ENCODE measurements at places on chromosomes 2 and 18.

DNA sequence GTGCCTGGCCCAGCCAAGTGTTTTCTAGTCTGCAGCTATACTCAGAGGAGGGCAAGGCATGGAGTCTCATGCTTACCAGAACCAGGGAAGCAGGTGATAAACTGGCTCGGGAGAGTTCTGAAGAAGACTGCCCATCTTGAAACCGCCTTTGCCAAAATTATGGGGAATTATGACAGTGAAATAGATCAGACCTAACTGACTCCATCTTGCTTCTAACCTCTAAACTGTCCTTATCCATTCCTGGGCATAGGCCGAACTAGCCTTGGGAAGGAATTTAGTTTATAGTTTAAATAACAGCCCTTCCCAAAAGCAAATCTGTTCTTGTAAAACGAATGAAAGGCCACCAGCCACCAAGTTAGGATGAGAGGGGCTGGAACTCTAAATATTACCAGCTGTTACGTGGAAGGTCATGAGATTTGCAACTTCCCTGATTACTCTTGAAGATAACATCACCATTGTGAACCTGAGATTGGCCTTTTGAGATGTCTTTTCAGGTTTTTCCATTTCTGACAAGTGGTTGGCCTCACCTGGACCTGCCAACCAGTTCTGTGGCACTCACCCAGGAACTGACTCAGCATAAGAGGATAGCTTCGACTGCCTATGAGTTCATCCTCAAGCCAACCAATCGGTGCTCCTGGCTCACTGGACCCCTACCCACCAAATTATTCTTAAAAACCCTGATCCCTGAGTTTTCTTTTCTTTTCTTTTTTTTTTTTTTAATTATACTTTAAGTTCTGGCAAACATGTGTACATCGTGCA lies 23.4 kb downstream of the CHCHD5 start:
- DNase-seq, result no peak

DNA sequence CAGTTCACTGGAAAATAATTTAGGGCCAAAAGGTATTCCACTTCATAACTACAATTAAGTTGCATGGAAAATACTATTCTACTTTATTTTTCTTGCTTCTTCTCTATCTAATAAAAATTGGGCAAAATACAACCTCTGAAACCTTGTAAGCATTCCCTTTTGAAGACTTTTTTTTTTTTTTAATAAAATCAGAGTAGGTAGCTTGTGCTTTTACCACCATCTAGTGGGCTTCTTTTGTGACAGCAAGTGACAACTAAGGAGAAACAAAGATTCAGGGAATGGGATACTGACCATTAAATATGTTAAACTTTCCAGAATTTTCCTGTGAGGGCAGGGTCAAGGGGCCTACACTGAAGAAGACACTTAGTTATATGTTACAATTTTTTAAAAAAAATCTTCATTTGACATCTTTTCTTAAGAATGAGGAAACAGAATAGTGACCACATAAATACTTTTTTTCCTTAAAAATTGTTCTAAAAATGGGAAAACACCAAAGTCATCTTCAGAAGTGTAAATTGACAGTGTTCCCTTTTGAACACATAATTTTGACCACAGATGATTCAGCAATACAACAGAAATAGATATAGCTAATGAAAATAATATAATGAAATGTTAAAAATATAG lies 1183.2 kb upstream of the ACVR2A start:
- DNase-seq, result no peak

DNA sequence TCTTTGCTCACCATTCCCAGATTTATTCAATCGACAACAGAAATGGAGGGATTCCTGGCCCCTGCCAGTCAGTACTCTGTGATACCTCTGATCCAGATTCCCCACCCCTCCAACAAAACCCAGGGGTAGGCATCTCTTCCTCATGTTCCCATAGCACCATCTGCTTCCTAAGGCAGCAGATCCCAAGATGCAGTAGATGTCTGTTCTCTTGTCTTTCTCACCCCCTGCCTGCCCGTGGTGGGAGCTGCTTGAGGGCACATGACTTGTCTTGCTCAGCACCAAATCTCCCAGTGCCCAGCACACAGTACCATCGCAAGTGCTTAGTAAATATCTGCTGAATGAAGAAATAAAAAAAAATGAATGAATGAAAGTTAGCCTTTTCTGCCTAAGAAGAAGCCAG lies 98.2 kb downstream of the ZBTB7C start:
- DNase-seq, result no peak

DNA sequence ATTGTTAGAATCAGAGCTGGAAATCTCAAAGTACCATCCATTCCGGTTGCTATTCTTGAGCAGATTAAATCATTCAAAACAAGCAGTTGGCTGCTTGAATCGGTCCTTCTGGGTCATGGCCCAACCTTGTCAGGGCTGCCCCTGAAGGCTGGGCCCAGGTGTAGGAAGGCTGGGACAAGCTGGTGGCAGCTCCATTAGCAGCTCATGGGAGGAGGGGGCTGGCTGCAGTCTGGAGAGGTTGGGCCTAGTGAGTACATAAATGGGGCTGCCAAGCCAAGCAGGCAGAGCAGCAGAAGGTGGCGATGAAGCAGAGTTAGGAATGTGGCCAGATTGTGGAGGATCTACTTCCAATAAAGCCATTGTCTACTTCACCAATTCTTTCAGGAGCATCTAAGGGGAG lies 81.4 kb downstream of the ADCYAP1 start:
- no peak for DNase-seq

DNA sequence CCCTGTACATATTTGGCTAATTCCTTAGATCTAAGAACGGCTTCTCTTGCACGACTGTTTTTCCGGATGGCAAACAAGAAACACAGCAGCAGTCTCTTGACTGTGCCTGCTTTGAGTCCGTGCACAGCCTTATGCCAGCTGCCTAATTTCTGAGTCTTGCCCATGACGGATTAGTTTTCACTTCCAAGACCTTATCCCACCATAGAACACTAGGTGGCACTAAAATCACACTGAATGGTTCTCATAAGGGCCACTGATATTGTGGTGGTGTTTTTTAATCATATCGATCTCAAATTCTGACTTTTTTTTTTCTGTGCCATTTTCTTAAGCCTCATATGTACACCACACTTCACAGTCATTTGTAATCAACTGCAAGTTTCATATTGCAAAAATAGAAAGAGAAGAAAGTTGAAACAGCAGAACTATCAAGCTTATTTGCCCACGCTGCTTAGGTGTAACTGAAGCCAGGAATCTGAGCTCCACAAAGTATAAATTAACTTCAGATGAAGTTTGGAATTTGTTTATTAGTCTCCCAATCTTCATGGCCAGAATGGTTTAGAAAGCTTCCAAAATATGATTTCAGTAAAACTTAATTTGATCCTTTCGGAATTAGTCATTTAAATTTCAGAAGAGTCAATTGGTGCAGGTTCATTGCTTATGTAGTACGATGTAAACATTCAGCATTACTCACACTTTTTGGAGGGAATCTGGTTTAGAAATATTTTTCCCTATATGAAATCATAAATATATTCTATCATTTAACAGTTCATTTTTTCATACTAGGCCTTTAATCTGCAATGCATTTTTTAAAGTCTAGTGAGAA lies 45.5 kb upstream of the SCN7A start:
- peak; percentile 23 for DNase-seq

- DNase-seq, result no peak
Observed at GRCh38 chr2:235059161-235059560, 107.3 kb downstream of the SH3BP4 start.

DNA sequence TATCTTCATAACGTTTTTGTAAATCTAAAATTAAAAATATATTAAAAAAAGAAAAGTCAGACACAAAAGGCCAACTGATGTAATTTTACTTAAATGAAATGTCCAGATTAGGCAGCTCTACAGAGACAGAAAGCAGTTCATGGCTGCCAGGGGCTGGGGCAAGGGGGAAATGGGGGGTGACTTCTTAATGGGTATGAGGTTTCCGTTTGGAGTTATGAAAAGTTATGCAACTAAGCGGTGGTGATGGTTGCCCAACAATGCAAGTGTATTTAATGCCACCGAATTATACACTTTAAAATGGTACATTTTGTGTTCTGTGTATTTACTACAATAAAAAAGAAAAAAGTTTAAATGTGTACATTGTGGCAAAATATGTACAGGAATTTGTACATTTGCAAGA lies 70.2 kb upstream of the TEX51 start:
- DNase-seq, result no peak

GRCh38 chr2:62216616-62217015 lies 20.7 kb downstream of the B3GNT2 start:
- DNase-seq, result peak; percentile 74

DNA sequence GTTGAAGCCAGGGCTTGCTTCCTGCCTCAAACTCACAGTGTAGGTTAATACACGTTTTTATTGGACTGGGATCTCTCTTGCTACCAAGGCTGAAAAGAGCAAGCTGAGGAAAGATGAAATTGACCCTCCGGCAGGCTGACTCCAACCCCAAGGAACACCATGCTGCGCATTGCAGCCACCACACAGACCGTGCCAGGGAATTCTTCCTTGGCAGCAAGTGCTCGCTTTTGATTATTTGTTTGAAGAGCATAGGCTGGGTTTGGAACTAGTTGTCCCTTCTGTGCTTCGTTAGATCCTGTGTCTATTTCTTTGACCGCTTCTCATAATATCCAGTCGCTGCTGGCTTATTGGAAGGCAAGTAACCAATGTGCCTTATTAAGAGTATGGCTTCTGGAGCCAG lies 34.4 kb upstream of the DARS1 start:
- DNase-seq, result no peak

DNA sequence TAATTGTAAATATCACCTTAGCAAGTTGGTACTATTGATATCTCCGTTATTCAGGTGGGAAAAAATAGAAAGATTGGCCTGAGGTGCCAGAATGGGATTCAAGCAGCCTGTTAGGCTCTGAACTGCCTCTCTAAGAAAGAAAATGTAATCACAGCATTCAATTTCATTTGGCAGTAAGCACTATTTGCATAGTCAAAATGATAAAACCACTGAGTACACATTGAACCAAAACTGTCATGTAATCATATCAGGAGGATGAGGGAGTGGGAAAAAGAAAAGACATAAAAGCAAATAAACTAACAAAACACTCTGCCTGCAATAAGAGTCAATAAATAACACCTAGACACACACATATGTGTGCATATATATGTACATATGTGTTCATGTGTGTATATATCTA lies 103.9 kb upstream of the TACR1 start:
- DNase-seq, result no peak

GRCh38 chr2:90077948-90078347 lies 1386.5 kb downstream of the RPIA start:
- no peak for DNase-seq

DNA sequence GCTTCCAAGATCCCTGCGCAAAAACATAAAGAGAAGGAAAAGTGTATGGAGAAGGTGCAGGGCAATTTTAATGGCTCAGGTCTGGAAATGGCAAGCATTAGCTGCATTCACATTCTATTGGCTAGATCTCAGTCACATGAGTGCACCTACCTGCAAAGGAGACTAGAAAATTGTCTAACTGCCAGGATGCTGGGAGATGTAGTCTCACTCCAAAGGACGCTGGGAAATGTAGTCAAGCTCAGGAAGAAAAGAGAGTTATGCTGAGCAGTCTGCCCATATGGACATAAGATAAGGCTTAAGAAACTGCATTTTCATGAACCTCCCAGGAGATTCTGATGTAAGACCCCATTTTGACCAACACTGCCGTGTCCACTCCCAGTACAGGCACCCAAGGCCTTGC lies 9.5 kb upstream of the KLHL29 start:
- no peak for DNase-seq

- DNase-seq, result no peak
Observed at GRCh38 chr2:230735884-230736283, 23.2 kb downstream of the CAB39 start.

DNA sequence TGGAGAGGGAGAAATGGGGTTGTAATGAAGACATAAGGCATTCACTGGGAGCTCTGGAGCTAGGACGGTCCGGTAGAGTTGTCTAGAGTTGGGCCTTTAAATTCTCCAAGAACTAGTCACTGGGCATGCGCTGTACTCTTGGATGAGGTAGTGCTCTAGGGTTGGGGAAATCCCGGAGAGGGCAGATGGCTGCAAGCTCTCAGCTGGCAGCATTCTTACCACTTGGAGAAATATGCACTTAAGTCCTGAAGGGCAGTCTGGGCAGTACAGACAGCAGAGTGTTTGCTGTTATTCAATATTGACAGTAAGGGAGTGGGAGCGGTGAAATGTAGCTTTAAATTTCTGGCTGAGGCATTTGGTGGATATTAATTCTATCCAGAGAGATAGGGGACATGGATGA lies 214.6 kb downstream of the RDH14 start:
- no peak for DNase-seq

DNA sequence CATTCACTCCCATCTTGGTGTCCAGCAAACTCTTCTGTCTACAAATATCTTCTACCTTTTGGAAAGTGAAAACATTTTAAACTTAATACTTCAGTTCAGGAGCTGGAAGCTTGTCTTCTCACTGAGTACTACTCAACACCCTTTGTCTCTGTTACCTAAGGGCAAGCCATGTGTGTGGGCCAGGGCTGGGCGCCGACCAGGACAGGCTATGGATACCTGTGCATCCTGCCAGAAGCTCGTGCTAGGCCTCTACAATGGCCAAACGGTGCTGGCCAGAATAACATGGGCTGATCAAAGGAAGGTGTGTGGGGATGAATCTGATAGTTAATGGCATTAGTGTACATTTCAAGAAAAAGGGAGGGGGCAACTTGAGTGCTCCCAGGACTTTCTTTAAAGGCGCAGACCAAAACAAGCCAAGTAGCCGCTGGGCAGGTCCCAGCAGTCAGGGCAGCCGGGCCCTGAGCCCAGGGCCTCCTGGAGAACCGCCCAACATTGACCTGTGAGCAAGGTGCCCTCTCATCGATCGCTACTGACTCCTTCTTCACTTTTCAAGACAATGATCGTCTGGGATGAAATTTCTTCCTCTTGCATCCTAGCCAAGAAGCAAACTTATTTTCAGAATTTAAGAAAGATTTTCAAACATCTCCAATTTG lies 29.0 kb upstream of the ID2 start:
- no peak for DNase-seq

DNA sequence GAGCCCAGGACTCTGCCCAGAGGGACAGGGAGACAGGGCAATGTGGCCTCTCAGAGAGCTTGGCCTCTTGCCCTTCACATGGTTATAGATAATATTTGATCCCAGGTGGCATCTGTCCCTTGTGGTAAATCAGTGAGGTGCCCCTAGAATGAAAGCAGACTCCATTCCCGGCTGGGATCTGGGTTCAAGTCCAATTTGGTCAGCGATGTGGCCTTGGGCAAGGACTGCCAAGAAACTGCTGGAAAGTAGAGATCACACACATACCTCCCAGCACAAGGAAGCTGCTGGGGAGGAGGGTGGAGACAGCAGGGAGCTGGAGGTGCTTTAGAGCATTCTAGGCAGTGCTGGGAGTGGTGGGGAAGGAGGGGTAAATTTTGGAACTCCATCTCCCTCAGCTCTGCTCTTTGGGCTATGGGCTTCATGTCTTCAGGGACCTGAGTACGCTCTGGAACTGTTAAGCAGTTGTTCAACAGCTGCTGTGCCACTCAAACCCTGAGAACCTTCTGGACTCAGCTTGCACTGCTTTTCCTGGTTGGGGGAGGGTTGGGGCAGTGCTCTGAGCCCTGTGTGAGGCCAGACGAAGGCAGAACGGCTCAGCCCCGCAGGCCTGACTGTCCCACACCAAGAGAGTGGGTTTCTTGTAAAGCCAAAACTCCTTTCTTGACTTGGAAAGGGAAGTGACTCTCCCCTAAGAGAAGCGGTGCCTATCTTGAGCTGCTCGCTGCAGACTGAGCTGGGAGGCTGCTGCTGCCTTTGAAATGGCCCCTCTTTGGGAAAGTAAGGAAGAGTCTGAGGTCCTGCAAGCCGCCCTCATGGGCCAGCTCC lies 23.0 kb downstream of the INPP5D start:
- no peak for DNase-seq

GRCh38 chr2:88860421-88861075 lies 169.1 kb downstream of the RPIA start:
- no peak for DNase-seq
